ENCODE measurements at places on chromosomes 4 and X. TPM values are rescaled to one million over a fixed set of nuclear protein-coding genes. Genes with fewer than 3 reads are reported as not detected.

DNA sequence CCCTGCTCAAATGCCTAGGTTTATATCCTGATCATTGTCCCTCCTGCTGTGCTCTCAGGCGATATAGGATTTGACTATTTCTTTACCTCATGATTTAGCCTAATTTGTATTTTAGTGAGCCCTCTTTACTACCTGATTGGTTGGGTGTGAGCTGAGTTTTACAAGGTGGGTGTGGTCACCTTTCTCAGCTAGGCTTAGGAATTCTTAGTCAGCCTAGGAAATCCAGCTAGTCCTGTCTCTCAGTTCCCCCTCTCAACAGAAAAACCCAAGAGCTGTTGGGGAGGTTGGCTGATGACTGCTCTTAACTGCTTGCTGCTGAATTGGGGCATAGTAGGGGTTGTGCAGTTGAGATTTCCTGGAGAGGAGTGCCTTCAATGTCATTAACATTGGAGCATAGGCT lies 100.5 kb upstream of the AADAT start:
- no peaks in the 10 kb centered on the region for H3K4me1 ChIP-seq
- no peak overlapping the region for H3K27ac ChIP-seq
- no peaks in the 10 kb centered on the region for H3K36me3 ChIP-seq
- no peaks in the 10 kb centered on the region for H3K27me3 ChIP-seq

DNA sequence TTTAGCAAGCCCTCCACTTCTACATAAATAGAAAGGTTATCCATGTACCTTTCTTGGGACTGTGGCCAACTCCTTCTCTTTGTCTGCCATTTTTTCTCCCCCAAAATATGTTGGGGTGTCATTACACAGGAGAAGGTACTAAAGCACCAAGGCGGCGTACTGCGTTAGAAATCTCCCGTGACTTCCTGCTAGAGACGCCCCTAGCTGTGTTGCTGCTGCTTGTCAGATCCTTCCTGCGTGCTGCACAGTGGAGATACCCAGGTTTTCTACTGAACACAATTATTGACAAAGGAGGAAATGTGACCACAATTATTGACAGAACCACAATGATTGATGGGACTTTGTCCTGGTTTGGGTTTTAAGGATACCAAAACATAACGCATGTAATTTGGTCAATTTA lies 97.7 kb downstream of the EFHC2 start:
- H3K27me3 ChIP-seq = no peaks in the 10 kb centered on the region
- H3K4me3 ChIP-seq = no peak overlapping the region
- DNase-seq = no peak
- H3K36me3 ChIP-seq = no peaks in the 10 kb centered on the region

DNA sequence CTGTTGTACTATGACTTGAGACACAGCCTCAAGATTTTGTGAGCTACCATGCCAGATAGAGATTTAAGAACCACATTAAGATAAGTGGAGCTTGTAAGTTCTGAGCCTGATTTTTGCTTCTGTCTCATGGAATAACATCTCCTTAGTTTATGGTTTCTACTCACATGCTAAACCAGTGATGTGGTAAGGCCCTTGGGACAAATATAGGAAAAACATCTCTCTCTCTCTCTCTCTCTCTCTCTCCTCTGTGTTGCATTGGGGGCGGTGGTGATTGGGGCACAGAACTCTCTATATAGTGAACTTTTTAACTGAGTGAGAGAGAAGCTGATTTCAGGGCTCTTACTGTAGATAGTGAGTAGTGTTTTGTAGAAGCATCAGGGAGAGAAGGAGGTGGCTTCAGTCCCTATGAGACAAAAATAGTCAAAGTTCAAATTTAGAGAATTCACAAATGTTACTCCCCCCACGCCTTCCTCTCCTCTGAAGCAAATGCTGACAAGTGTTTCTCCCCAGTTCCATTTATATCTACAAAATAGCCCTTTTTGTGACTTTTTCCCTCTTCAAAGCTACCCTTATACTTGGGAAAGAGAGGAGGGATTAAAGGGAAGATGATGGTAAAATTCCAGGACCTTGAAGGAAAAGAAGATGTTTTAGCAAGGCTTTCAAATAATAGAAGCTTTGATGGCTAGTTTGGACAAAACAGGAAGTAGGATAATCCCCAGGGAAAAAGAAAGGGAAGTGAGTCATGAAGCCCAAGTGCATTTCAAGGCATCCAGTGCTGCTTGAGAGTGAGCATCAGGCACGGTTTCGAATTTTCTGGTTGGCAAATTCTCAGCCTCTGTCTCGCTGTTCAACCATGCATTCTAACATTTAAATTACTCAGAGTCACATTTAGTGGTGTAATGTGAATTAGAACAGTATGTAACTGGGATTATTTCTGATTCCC lies 134.3 kb upstream of the AP1S2 start:
- no peaks in the 10 kb centered on the region for H3K27me3 ChIP-seq
- H3K27ac ChIP-seq = no peak overlapping the region
- no peak for DNase-seq

DNA sequence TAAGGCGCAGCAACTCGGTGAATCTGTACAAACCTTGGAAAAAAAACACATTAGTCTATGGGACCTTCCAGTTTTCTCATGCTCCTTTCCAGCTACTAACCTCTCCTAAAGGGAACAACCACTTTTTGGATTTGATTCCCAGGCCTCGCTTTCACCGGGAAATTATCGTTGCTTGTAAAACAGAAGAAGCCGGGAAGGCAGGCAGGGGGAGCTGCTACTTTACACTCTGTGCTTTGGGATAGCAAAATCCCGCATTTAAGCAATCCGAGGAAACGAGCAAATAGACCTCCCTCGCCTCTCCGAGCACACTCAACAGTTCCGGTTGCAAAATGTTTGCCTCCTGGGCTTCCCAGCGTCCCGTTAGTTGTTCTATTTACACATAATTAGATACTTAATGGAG lies 1.2 kb downstream of the CD38 start:
- DNase-seq = peak; percentile 40
- no peaks in the 10 kb centered on the region for H3K36me3 ChIP-seq
- peak overlapping the region; percentile 52 for H3K4me3 ChIP-seq

DNA sequence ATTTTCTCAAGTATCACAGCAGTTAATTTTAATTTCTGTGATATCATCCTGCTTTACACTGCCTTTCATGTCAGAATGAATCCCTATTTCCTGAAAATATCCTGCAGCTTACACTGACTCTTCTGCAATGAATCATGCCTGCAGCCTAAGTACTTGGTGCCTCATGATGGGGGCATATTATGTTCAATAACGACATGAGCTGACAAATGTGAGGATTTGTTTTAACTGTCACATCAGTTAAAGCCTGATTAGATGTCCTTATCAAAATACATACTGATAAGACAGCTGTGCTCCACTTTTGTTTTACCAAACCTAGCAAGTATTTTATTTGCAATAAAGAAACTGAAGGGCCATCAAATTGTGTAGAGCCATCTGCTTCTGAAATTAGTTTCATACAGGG lies 359.9 kb upstream of the AGA start:
- no peak for DNase-seq
- H3K27ac ChIP-seq = no peak overlapping the region
- H3K4me3 ChIP-seq = no peak overlapping the region
- no peaks in the 10 kb centered on the region for H3K4me1 ChIP-seq
- no peaks in the 10 kb centered on the region for H3K27me3 ChIP-seq

DNA sequence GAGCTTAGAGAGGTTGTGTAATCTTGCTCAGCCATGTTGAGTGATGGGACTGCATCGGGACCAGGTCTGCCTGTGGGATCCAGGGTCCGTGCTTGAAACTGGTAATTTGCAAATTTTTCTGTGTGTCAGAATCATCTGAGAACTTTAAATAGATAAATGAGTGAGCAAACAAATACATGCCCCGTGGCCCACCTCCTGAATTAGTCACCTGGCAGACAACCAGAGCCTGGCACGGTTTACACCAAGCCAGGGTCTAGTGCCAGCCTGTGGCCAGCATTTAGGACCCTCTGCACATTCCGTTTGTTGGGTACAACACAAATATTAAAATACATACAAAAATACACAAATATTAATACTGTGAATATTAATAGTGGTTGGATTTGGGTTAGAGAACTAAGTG lies 90.6 kb upstream of the STOX2 start:
- no peak overlapping the region for H3K27ac ChIP-seq
- no peak for DNase-seq
- H3K4me3 ChIP-seq = no peak overlapping the region
- peaks cover 21% of the 10 kb centered on the region for H3K4me1 ChIP-seq
- no peaks in the 10 kb centered on the region for H3K27me3 ChIP-seq

DNA sequence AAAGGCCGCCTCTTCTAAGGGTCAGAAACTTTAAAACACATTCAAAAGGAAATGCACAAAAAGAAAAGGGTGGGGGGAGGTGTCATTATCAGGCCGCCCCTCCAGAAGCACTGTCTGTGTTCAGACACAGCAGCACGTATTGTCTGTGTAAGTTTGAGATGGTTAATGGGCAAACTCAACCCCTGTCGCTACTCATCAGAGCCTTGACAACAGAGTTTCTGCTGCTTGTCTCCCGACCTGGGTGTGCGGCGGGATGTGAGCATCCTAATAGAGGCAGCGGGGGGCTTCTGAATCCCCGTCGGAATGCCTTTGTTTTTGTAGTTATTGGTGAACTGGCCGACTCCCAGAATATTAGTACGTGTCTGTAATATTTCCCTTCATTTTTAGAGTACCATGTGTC lies 158.9 kb downstream of the DCTD start:
- H3K27ac ChIP-seq = no peak overlapping the region
- H3K27me3 ChIP-seq = no peaks in the 10 kb centered on the region
- no peak overlapping the region for H3K4me3 ChIP-seq
- H3K4me1 ChIP-seq = no peaks in the 10 kb centered on the region
- H3K36me3 ChIP-seq = peaks cover 7% of the 10 kb centered on the region
- no peak for DNase-seq

GRCh38 chr4:170007113-170007512 lies 19.1 kb downstream of the MFAP3L start:
- H3K4me1 ChIP-seq = no peaks in the 10 kb centered on the region
- no peaks in the 10 kb centered on the region for H3K36me3 ChIP-seq

DNA sequence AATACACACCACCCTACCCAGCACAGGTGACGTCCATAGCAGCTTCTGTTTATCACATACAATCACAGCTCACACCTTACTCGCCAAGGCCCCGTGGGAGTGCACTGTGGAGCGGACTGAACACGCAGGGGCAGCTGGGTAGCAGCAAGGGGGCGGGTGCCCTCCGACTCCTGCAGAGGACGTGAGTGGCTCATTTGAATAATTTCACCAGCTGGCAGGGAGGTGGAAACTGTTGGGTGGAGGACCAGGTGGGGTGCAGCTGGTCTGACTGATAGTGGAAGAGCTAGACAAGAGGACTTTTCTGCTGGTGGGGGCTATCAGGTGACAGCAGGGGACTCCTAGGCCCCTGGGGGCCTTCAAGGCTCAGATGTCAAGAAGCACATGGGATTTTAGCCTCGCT lies 16.3 kb downstream of the MAN2B2 start:
- peaks cover 15% of the 10 kb centered on the region for H3K36me3 ChIP-seq
- H3K27ac ChIP-seq = no peak overlapping the region
- H3K4me1 ChIP-seq = no peaks in the 10 kb centered on the region
- H3K27me3 ChIP-seq = no peaks in the 10 kb centered on the region

GRCh38 chr4:78689261-78689660 lies 86.9 kb upstream of the BMP2K start:
- no peaks in the 10 kb centered on the region for H3K4me1 ChIP-seq
- H3K36me3 ChIP-seq = no peaks in the 10 kb centered on the region
- no peak overlapping the region for H3K4me3 ChIP-seq
- no peaks in the 10 kb centered on the region for H3K27me3 ChIP-seq
- DNase-seq = no peak

DNA sequence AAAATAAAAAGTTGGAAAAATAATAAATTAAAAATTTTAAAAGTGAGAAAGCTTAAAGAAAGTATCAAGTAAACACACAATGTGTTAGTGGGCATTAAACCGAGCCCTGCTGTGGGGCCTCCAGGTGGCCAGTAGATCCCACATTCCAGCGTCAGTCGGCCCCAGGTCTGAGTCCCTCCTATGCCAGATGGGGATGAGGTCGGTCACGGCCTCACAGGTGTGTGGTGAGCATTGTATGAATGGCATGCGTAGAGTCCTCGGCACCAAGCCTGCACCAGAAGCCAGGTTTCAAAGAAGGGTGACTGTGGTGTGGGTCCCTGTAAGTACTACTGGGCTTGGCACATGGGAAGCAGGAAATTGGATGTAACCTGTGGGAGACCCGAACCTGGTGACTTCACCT lies 75.6 kb upstream of the MSX1 start:
- no peaks in the 10 kb centered on the region for H3K27me3 ChIP-seq
- no peaks in the 10 kb centered on the region for H3K4me1 ChIP-seq
- H3K36me3 ChIP-seq = no peaks in the 10 kb centered on the region
- DNase-seq = no peak

DNA sequence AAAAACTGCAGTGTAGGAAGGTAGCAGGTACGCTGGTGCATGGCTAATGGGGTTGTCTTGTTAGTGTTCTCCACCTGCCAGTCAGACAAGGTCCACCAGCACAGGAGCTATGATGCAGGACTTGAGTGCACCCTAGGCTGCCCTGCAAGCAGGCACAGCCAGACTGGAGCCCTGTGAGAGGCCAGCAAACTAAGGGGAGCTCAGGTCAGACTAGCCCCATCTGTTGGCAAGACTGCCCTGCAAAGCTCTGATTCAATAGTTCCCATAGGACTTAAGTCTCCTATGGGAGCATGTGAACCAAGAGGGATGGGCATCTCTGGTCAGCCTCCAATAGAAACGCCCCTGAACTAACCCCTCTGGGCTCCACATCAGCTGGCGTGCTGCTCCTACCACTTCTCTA lies 1307.3 kb downstream of the C4orf33 start:
- no peak for DNase-seq
- H3K36me3 ChIP-seq = no peaks in the 10 kb centered on the region
- no peaks in the 10 kb centered on the region for H3K4me1 ChIP-seq
- no peak overlapping the region for H3K27ac ChIP-seq
- no peaks in the 10 kb centered on the region for H3K27me3 ChIP-seq
- H3K4me3 ChIP-seq = no peak overlapping the region

DNA sequence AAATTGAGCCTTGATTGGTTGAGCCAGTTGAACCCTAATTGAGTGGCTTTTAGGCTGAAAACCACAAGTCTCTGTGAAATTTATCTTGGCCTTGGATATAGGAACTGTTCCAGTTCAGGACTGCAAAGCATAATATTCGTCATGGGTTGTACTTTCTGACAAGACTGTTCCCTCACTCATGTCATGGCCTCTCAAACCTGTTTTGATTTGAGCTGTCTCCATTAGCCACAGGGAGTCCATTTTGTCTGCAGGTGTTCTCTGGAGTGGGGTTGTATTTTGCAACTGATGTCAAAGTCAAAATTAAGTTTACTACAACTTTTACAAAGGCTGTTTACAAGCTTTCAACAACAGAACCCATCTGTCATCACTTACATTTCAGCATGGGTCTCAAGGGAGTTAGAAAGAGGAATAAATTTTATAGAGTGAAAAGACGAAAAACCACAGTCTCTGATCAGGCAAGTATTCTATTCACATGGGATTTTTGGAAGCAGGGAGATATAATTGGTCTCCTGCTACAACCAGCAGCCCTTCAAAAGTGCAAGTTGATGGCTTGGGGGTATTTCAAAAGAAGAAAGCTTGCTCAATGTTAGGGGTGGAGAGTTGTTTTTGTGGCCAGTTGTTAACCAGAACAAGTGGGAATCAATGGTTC lies 1716.3 kb downstream of the C4orf33 start:
- H3K4me3 ChIP-seq = no peak overlapping the region
- H3K27me3 ChIP-seq = no peaks in the 10 kb centered on the region
- H3K36me3 ChIP-seq = no peaks in the 10 kb centered on the region
- DNase-seq = no peak

The MAGEE1 gene
- total RNA-seq = 4.2 TPM

The EFHC2 gene
- total RNA-seq = 4.7 TPM

The P2RY10 gene
- total RNA-seq = 1.1 TPM

The TLR2 gene
- total RNA-seq = 9.9 TPM

The WDR17 gene
- 7.8 TPM for total RNA-seq

Data from thyroid gland (tissue), 4 donors.